ENCODE measurements at places on chromosomes 5 and 9. TPM values are rescaled to one million over a fixed set of nuclear protein-coding genes. Genes with fewer than 3 reads are reported as not detected.

The NXNL2 gene
- total RNA-seq = 2.0 TPM

The MYO10 gene
- total RNA-seq = 16.7 TPM

The GEMIN5 gene
- 10.0 TPM for total RNA-seq

The RNF183 gene
- 0.82 TPM for total RNA-seq

The F2RL1 gene
- total RNA-seq = 0.24 TPM

The PDGFRB gene
- 337 TPM for total RNA-seq

The C5orf52 gene
- total RNA-seq = not detected

The PCDHGA10 gene
- 4.4 TPM for total RNA-seq

DNA sequence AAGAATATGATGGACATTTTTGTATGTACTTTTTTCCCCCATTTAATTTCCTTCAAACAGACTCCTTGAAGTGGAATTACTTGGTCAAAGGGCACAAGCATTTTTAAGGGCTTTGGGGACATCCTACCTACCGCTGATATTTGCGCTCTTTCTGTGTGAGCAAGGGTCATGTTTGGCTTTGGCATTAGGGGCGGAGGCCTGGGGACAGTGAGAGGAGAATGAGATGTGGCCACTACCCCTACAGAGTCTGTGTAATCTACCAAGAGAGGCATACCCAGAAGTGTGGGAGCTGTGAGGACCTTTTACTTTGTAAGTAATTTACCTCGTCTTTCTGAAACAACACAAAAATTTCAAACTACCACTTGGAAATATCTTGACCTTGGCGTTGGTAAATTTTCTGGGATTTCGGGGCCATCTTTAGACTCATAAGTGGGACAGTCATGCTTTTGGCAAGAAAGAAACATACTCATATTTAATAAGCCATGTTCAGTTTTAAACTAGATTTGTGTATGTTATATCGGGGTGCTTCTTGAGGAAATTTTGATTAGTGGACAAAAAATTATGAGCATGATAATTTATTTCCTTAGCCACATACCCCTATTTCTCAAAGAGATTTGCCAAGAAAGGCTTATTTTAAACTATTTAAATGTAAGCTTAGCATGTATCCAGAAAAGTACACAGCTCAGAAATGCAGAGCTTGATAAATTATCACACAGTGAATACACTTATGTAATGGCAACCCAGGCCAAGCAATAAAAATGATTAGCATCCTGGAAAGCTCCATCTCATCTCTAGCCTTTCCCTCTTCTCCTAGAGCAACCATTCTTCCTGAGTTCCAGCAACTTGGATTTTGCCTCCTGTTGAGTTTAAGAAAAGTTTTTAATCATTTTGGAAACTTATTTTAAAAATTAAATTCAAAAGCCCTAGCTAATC lies 63.6 kb downstream of the ARHGAP26 start:
- H3K4me3 ChIP-seq = no peak overlapping the region
- H3K4me1 ChIP-seq = peaks cover 15% of the 10 kb centered on the region
- peak overlapping the region; percentile 6 for H3K27ac ChIP-seq
- H3K27me3 ChIP-seq = no peaks in the 10 kb centered on the region

GRCh38 chr5:10307206-10308148 lies at the start of gene CMBL:
Gene CMBL, minus strand, starts transcription at chr5:10307902. Its CDS starts 17,140 bp downstream, at chr5:10290762.
- H3K4me3 ChIP-seq = peak within 1 kb of the TSS; percentile 58
- no peaks in the 10 kb centered on the region for H3K36me3 ChIP-seq
- H3K27ac ChIP-seq = peak within 1 kb of the TSS; percentile 91
- peak; percentile 35 for DNase-seq
- H3K27me3 ChIP-seq = no peaks in the 10 kb centered on the region

GRCh38 chr5:74556631-74557595 lies 83.6 kb downstream of the ENC1 start:
- H3K36me3 ChIP-seq = no peaks in the 10 kb centered on the region
- no peaks in the 10 kb centered on the region for H3K4me1 ChIP-seq
- H3K27me3 ChIP-seq = no peaks in the 10 kb centered on the region
- no peak for DNase-seq
- H3K27ac ChIP-seq = no peak overlapping the region

DNA sequence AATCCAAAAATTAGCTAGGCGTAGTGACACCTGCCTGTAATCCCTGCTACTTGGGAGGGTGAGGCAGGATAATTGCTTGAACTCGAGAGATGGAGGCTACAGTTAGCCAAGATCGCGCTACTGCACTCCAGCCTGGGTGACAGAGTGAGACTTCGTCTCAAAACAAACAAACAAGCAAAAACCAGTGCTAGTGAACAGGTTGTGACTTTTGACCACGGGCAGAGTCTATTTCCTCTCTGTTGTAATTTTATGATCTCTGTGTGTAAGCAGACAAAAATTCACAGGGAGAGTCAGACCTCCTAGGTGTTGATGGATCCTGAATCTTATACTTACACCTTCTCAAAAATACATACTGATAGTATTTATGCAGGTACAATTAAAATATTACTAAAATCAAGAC lies 65.8 kb downstream of the SPEF2 start:
- no peak overlapping the region for H3K4me3 ChIP-seq
- no peak overlapping the region for H3K27ac ChIP-seq

- no peak overlapping the region for H3K4me3 ChIP-seq
- H3K27me3 ChIP-seq = no peaks in the 10 kb centered on the region
- DNase-seq = no peak
- no peak overlapping the region for H3K27ac ChIP-seq
Measured at GRCh38 chr5:157106630-157107461, 2.0 kb downstream of the HAVCR2 start.

DNA sequence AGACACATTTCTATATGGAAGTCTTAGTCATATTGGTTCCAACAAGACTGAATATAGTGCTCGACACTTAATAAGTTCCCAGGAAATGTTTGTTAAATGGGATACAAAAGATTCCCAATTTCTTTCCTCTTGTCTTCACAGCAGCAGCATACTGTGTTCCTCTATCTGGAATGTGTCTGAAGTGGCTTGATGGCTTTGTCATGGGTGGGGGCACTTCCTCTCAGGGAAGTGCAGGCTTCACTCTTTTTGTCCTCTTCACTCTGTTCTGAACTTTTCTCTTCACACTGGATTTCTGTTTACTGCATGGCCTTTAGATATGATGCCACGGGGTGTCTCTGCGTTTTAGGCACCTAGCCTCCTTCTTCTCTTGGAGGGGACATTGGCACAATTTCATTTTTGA lies 127.7 kb upstream of the C9orf72 start:
- no peaks in the 10 kb centered on the region for H3K27me3 ChIP-seq
- no peaks in the 10 kb centered on the region for H3K36me3 ChIP-seq
- no peak overlapping the region for H3K4me3 ChIP-seq
- H3K4me1 ChIP-seq = no peaks in the 10 kb centered on the region

- H3K27me3 ChIP-seq = no peaks in the 10 kb centered on the region
- no peaks in the 10 kb centered on the region for H3K4me1 ChIP-seq
- no peak for DNase-seq
- no peak overlapping the region for H3K4me3 ChIP-seq
- no peak overlapping the region for H3K27ac ChIP-seq
Measured at GRCh38 chr5:36679221-36679989, 73.0 kb downstream of the SLC1A3 start.

GRCh38 chr5:59346982-59347381 lies 546.5 kb downstream of the PDE4D start:
- DNase-seq = no peak
- no peak overlapping the region for H3K4me3 ChIP-seq
- H3K27ac ChIP-seq = peak overlapping the region; percentile 43

- H3K27ac ChIP-seq = no peak overlapping the region
- H3K36me3 ChIP-seq = no peaks in the 10 kb centered on the region
- no peak for DNase-seq
- H3K4me3 ChIP-seq = no peak overlapping the region
- H3K27me3 ChIP-seq = no peaks in the 10 kb centered on the region
Measured at GRCh38 chr5:154948313-154948712, 7.4 kb downstream of the MRPL22 start.

GRCh38 chr5:15691521-15691920 lies 191.5 kb downstream of the FBXL7 start:
- no peaks in the 10 kb centered on the region for H3K36me3 ChIP-seq
- H3K27ac ChIP-seq = peak overlapping the region; percentile 29
- DNase-seq = no peak
- no peaks in the 10 kb centered on the region for H3K27me3 ChIP-seq
- H3K4me3 ChIP-seq = no peak overlapping the region
- H3K4me1 ChIP-seq = peaks cover 6% of the 10 kb centered on the region

DNA sequence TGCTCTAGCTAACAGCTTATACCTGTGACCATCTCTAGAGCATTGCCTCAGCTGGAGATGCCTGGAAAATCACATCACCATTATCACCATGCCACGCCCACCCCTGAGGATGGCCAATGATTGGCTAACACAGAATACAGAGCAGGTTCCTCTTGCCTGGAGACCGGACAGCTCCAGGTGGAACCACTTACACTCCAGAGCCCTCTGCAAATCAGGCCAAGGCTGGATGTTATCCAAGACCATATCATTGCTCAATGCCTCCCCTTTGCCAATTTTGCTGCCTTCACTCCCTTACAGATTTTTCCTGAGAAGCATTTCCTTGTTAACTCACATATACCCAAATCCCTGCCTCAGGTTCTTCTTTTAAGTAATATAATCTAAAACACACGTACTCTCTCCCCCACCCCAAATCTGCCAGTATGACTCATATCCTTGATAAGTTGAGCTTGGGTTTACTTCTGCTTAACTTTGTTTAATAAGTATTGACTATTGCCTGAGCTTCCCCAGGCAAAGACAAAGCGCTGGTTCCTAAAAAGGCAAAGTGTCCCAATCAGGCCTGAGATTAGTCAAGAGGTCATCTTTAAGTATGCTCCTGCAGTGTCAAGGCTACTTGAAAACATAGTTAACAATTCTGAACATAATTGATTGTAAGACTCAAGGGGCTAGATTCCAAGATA lies 309.6 kb downstream of the EPB41L4A start:
- no peaks in the 10 kb centered on the region for H3K27me3 ChIP-seq
- H3K27ac ChIP-seq = no peak overlapping the region
- DNase-seq = peak; percentile 20
- H3K4me3 ChIP-seq = no peak overlapping the region

DNA sequence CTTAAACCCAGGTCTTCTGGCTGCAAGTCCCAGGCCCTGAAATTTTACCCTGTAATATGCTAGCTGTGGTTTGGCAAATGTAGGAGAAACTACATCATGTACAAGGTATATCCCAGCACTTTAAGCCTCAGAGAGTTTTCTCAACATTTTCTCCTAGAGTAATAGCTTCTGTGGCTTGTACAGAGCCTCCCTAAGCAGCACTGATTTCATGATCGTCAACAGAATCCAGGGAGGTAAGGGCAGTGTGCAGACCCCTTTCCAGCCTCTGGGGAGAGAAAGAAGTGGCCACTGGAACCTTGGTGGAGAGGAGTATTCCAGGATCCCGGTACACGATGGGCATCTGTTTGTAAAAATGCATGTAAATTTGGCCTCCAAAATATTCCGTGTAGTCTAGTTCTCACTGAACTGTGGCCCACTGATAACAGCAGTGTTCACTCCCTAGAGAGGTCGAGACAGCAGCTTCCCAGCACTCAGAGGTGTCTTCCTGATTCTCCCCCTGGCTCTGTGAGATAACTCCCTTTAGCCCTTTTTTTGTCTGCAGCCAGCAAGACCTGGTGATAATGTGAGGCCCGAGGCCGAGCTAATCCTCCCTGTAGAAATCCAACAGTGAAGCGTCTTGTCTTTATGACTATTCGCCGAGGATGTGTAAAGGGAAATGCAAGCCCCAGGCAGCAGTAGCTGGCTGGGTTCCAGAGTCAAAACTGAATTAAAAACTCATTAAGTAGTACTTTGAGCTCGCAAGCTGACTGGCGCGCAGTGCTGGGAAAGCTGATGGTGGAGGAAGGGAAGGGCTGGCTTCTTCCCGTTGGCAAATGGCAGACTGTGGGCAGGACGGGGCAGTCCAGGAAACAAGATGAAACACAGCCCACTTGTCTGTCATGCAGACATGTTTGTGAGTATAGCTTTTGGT lies 59.0 kb downstream of the MAP1B start:
- H3K27ac ChIP-seq = peak overlapping the region; percentile 78
- peak; percentile 37 for DNase-seq
- peaks cover 10% of the 10 kb centered on the region for H3K4me1 ChIP-seq
- H3K4me3 ChIP-seq = peak overlapping the region; percentile 5
- no peaks in the 10 kb centered on the region for H3K27me3 ChIP-seq

DNA sequence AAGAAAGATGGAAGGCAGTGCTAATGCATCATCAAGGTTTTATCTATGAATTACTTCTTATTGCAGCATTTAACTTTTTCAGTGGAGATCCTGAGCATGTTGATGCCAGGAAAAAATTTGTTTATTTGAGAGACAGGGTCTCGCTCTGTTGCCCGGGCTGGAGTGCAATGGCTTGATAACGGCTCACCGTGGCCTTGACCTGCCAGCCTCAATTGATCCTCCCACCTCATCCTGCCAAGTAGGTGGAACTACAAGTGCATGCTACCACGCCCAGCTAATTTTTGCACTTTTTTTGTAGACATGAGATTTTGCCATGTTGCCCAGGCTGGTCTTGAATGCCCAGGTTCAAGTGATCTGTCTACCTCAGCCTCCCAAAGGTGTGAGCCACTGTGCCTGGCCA lies 47.2 kb downstream of the AOPEP start:
- H3K36me3 ChIP-seq = no peaks in the 10 kb centered on the region
- no peaks in the 10 kb centered on the region for H3K4me1 ChIP-seq
- no peaks in the 10 kb centered on the region for H3K27me3 ChIP-seq

GRCh38 chr9:101479338-101480030 lies 43.9 kb upstream of the ALDOB start:
- no peak overlapping the region for H3K27ac ChIP-seq
- H3K4me3 ChIP-seq = no peak overlapping the region
- H3K4me1 ChIP-seq = no peaks in the 10 kb centered on the region

- no peaks in the 10 kb centered on the region for H3K4me1 ChIP-seq
- no peaks in the 10 kb centered on the region for H3K36me3 ChIP-seq
- no peaks in the 10 kb centered on the region for H3K27me3 ChIP-seq
- H3K27ac ChIP-seq = no peak overlapping the region
- H3K4me3 ChIP-seq = no peak overlapping the region
Measured at GRCh38 chr5:172144291-172144815, 43.7 kb downstream of the STK10 start.

- H3K27ac ChIP-seq = no peak overlapping the region
- H3K4me3 ChIP-seq = no peak overlapping the region
- no peaks in the 10 kb centered on the region for H3K4me1 ChIP-seq
- no peaks in the 10 kb centered on the region for H3K27me3 ChIP-seq
Measured at GRCh38 chr5:57243286-57244137, 69.7 kb downstream of the GPBP1 start.

GRCh38 chr5:168328814-168329213 lies 37.4 kb downstream of the WWC1 start:
- H3K27me3 ChIP-seq = no peaks in the 10 kb centered on the region
- no peak overlapping the region for H3K4me3 ChIP-seq
- H3K27ac ChIP-seq = no peak overlapping the region
- H3K36me3 ChIP-seq = no peaks in the 10 kb centered on the region
- DNase-seq = no peak
- no peaks in the 10 kb centered on the region for H3K4me1 ChIP-seq

DNA sequence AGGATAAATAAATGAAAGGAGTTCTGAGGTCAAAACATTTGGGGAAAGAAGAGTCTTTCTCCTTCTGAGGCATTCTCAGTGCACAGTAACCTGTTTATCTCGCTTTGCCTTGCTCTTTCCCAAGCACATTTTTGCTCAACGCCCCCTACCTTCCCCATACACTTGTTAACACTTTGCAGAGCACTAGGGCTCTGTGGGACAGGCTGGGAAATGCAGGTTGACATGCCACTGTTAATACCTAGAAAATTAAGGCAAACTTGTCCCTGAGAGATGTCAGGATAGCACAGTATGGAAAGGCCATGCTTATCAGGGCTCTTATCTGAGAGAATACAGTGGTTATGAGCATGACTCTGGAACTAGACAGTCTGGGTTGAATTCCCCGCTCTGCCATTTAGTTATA lies 152.0 kb downstream of the DOCK8 start:
- H3K4me1 ChIP-seq = no peaks in the 10 kb centered on the region
- no peak overlapping the region for H3K27ac ChIP-seq
- no peak for DNase-seq
- no peaks in the 10 kb centered on the region for H3K27me3 ChIP-seq

All from uterus (tissue), 4 donors.